Foreskin fibroblast (primary cell): ENCODE measurements at places on chromosomes 4 and X.

DNA sequence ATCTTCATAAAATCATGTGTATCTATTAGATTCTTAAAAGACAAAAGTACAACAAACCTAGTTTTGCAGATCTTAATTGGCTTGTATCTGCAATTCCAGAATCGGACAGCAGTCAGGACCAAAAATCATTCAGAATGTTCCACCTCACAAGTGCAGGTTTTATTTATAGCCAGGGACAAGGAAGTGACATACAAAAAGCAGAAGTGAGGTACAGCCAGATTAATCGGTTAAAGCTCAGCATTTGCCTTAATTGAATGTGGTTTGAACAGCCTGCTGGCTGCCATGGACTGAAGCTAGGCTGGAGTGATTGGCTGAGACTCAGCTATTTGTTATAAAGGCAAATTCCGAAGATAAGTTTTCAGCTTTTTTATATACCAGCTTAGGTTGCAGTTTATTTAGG is 932.6 kb downstream of the C4orf33 start:
- no peak for DNase-seq

DNA sequence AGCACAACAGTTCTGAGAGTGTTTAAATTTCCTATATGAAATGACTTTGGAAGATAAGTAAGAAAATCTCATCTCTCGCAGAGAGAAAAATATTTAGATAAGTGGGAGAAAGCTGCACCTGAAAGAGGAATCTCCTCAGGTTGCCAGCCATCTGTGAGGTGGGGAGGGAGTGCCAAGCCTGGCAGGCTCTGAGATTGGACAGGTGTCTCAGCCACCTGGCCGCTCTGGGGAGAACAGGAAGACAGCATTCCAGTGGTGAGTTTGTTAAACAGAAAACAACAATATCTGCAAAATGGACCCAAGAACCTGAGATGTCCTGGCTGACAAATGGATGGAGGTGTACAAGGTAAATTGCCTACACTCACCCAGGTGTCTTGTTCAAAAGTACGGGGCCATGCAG is 31.3 kb downstream of the EMCN start:
- no peak for DNase-seq

- DNase-seq, result no peak
These were observed 2.4 kb downstream of the NKX1-1 start for GRCh38 chr4:1403591-1404572.

GRCh38 chr4:168955674-168956073 is 54.4 kb downstream of the CBR4 start:
- DNase-seq, result no peak
